Upper lobe of left lung (tissue), 6 donors: ENCODE measurements at places on chromosomes 12 and 14. TPM values are rescaled to one million over a fixed set of nuclear protein-coding genes. Genes with fewer than 3 reads are reported as not detected.

The CD4 gene
- total RNA-seq = 64.0 TPM

The GPR135 gene
- total RNA-seq = 9.7 TPM

The PPFIA2 gene
- 7.3 TPM for total RNA-seq

The NEUROD4 gene
- not detected for total RNA-seq

The POLE gene
- 26.9 TPM for total RNA-seq

The CRIP2 gene
- total RNA-seq = 113 TPM

The CLEC6A gene
- not detected for total RNA-seq

The RTN1 gene
- total RNA-seq = 6.3 TPM

The EML1 gene
- 35.0 TPM for total RNA-seq

The EIF2S3B gene
- not detected for total RNA-seq

The SMCO2 gene
- 0.34 TPM for total RNA-seq

The KRT2 gene
- not detected for total RNA-seq

The TAS2R9 gene
- total RNA-seq = not detected

GRCh38 chr12:126915309-126915708 is 1351.7 kb upstream of the TMEM132C start:
- DNase-seq = no peak

DNA sequence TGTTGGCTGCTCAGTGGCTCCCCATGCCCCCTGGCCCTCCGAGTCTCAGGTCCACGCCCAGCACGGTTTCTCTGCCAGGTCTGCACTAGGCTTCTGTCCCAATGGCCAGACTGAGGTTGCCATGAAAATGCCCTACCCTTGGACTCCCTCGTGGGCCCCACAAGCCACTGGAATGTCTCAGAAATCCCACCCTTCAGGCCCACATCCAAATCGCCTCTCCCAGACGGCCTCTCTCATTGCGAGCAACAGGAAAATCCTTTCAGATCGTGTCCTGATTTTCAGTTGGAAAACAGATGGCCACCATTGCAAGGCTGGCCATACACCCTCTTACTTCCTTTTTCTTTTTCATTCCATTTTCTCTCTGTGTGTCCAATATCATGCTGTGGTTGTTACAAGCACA is 77.3 kb downstream of the IRF2BPL start:
- DNase-seq = no peak

DNA sequence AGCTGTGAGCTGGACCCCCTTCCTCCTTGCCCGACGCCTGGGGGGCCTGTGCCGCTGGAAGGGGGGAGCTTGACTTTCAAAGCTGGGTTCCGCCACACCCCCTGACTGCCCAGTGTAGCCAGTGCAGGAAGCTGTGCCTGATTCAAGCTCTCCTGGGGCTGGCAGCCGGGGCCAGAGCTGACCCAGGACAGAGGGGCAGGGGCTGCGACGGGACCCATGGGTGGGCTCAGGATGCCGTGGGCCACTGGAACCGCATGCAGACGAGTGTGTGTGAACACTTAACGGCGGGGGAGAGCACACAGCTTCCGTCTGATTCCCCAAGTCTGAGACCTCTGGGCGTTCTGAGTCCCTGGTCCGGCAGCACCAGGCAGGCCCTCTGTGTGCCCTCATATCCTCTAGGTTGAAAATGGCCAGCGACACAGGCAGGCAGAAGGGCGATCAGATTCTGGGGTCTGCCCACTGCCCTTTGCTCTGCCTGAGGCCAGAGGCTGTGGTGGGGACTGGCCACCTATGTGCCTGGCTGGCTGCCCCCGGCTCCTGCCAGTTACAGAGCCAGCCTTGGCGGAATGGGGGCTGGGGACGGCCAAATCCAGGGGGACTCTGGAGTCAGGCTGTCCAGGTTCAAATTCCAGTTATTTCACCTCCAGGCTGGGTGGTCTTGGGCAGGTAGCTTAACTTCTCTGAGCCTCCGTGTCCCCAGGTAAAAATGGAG is 54.0 kb downstream of the CYP46A1 start:
- no peak for DNase-seq

DNA sequence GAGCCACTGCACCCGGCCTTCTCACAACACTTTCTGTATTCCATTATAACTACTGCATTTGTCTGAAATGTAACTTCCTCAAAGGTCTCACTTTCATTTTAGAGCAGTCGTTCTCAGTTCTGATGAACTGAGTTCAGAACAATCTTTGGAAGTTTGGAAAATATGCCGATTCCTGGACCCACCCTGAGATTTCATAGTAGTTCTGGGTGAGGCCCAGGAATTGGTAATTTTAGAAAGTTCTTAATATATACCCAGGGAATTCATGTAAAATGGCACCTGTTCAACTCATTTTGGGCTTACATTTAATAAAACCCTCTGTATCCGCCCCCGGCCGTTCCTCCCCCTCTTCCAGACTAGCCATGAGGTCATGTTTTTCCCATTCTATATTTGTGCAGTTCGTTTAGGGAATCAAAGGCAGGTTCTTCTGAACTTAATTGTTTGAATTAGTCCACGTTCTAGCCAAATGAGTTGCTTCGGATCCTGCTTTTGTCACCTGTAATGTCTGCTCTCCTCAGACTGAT is 5.9 kb downstream of the GSG1 start:
- DNase-seq = no peak

- no peak for DNase-seq
Observed at GRCh38 chr12:27535318-27535717, 11.3 kb downstream of the PPFIBP1 start.

- peak; percentile 42 for DNase-seq
Observed at GRCh38 chr12:69331519-69331908, 16.7 kb upstream of the LYZ start.

DNA sequence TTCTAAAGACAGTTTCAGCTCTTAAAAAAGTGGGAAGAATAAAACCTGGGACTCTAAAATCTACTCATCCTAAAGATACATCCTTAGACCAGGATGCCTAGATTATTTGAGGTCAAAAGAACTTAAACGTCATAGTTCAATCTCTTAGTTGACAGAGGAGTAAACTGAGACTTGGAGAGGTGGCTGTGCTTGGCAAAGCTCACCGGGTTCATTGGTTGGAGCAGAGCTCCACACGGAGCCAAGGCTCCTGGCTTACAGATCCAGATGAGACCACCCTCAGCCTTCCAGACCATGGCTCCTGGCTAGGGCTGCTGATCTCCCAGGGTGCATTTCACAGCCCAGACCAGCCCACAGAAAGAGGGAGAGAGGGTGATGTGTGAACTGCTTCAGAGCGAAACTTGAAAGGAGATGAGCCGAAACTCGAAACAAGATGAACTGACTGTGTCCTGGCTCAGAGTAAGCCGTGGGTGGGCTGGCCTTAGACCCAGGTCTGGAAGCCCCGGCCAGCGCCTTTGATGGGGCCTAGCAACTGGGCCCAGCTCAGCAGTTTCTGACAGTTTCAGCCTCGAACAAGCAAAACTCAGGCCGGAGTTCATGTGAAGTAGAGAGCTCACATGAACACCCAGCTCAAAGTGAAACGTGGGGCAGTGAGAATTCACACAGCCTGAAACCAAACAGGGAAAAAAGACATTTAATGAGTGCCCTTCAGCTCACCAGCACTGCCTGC is 1044.8 kb downstream of the BCL11B start:
- DNase-seq = peak; percentile 25

GRCh38 chr14:103846543-103847450 is 578 bp downstream of the PPP1R13B start:
- no peak for DNase-seq

GRCh38 chr14:53792909-53793308 is 163.7 kb downstream of the BMP4 start:
- no peak for DNase-seq

DNA sequence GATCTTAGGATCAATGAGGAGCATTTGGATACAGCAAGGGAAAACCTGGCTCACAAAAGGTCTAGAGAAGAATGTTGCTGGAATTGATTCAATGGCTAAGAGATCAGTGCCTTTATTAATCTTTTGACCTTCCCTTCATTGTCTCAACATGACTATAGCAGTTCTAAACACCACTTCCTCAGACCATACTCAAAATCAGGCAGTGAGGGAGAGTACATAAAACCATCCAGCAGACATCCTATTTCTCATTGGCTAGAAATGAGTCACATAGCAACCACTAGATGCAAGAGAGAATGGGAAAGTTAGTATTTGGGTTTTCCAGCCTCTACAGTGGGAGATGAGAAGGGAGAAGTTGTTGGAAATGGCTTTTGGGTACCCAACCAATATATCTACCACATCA is 151.4 kb upstream of the NUDT4 start:
- no peak for DNase-seq

DNA sequence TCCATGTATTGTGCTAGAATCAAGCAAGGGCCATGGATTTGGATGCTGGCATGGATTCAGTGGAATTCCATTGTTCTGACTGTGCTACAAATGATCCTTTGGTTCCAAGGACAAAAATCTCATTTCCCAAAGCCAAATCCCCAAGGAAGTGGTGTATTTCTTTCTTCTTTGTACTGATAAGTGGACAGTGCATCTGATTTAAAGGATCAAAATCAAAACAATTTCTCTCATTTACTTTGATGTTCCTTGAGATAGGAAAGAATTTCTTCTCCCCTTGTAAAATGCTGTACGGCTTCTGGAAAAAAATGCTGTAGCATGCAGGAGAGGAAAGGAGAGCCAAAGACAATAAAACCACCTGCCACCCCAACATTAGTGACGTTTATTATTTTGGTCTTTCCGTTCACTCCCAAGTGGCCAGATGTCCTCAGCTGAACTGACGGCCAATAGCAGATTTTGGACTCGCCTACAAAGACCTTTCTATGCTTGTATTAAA is 185.7 kb downstream of the PRKD1 start:
- no peak for DNase-seq

DNA sequence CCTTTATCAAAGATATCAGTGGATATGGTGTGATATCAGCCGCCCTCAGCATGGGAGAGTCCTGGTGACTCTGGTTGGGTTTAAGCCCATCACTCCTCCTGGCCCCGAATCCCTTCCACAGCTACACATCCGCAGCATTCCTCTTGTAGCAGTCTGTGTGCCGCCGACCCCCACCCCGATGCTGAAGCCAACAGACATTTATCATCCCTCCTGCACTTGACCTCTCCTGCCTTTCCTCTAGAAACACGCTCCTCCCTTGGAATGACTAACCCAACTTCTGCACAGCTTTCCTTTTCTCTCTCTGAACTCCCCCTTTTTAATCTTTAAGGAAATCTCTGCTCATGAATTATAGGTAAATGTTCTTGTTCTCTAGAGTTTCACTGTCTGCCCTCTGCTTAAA is 250.9 kb upstream of the FOXN3 start:
- no peak for DNase-seq

DNA sequence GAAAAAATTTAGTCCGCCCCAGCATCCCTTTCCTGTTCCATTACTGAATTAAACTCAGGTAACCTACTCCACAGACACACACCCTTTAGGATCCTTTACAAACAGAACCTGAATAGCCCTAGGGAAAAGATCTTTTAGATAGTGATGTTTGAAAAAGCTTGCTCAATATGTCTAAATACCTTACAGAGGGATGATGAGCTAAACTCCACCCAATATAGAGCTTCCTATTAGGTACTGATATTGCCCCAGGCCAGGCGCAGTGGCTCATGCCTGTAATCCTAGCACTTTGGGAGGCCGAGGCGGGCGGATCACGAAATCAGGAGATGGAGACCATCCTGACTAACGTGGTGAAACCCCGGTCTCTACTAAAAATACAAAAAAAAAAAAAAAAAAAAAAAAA is 50.1 kb downstream of the FERMT2 start:
- no peak for DNase-seq

DNA sequence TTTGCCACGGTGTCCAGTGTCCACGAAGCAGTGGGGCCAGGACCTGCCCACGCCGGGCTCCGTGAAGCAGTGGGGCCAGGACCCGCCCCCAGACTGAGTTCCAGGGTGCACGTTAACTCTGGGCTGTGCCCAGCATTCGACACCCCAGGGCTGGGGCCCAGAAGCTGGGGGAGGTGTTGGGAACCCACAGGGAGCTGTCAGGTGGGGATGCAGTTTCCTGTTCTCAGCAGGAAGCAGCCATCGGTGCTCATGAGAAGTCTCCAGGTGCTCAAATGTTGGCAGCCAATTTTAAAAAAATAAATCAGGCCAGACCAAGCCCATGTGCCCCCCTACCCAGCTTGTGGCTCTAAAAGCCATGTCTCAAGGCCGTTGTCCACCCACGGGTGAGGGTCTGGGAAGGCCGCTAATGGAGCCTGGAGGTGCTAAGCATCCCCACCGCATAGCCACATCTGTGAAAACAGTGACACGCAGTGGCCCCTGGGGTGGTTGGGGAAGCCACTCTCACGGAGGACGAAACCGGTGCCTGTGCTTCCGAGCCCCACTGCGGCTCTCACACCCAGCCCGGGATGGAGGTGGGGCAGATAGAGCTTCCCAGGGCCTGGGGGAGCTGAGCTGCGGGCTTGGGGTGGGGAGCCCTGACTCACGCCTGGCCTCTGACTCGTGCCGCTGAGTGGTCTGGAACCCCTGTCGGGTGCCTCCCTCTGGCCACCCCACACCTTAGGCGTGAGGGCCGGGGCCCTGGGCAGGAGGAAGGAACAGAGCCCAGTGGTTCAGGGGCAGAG is 53.5 kb downstream of the FBRSL1 start:
- no peak for DNase-seq

- peak; percentile 26 for DNase-seq
Observed at GRCh38 chr12:41286426-41286825, 98.3 kb downstream of the PDZRN4 start.

DNA sequence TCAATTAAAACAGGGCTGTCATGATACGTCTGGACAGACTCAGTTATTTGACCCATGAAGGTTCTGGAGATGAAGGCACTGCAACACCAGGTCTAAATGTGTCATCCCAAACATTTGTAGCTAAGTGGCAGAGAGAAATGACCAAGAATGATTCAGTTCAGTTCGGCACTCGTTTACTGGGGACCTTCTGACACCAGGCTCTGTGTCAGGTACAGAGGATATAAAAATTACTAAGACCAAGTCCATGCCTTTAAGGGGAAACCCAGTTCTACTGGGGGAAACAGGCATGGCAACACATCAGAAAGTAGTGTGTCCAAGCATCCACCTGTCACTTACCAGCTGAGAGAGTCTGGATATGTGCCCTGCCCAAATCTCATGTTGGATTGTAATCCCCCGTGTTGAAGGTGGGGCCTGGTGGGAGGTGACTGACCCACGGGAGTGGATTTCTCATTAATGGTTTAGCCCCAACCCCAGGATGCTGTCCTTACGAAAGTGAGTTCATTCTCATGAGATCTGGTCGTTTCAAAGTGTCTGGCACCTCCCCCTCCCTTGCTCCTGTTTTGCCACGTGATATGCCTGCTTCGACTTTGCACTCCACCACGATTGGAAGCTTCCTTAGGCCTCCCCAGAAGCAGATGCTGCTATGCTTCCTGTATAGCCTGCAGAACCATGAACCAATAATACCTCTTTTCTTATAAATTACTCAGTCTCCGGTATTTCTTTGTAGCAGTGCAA is 41.9 kb upstream of the BCL2L14 start:
- no peak for DNase-seq

- peak; percentile 61 for DNase-seq
Observed at GRCh38 chr14:70780396-70781075, 28.8 kb downstream of the MAP3K9 start.

DNA sequence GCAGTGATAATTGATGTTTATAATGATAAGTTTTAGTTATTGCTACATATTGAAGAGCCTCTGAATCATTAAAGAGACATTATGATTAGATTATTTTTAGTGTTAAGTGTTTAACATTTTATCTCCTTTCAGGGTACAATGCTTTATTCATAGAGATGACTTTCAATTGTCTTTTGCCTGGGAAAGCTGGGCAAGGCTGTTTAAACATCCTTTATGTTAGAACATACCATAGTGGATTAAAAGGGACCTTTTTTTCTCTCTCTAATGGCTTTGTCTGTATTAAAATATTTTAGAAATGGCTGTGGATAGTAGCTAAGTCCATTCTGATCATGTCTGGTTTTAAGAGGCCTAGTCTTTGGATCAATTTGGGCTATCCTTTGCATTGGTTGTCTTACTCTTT is 427.5 kb upstream of the MIS18BP1 start:
- DNase-seq = no peak
